Activated CD8-positive, alpha-beta memory T cell treated with anti-CD3 and anti-CD28 coated beads, Interleukin-2, amount 50 U/mL, for 48 hours (primary cell): ENCODE measurements at places on chromosomes 6 and 20.

- DNase-seq = no peak
Observed at GRCh38 chr6:165654144-165654543, 8.9 kb downstream of the PDE10A start.

GRCh38 chr20:23156170-23156841 is 70.2 kb upstream of the CD93 start:
- DNase-seq = peak; percentile 43

GRCh38 chr20:4736875-4737274 is 15.2 kb downstream of the PRND start:
- DNase-seq = no peak

DNA sequence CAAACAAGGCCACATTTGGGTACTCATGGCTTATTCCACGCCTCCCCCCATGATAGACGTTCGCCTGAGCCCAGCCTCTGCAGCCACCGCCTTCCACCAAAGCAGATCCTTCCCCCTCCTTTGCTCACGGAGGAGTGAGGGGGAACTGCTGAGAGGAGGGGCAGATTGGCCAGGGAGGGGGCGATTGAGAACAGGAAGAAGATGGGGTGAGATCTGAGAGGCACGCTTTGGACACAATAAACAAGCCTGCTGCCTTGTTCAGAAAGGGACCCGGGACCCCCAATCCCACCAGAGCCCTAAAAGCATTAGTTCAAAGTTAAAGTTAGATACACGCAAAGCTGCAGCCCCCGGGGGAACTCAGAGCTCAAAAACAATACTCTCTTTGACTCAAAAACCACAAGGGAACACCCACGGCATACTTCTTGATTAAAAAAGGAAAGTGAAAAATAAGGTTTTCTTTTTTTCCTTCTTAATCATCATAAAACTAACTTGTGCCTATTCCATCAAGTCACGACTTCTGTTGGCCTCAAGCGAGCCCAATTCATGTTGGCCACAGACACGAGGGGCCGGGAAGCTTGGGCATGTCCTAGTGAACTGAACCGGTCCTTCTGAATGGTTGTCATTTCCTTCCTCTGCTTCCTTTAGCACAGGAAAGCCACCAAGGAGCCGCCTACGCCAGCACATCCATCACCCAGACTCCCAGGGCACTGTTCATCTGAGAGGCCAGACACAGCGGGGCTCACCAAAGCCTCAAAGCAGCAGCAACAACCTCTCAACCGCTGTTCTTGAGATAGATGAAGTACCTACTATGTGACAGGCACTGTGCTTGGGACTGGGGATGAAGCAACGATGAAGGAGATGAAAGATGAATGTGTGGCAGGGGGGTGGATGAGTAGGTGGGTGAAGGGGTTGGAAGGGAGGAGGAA is 44.7 kb downstream of the NFATC2 start:
- DNase-seq = peak; percentile 81

GRCh38 chr20:36408219-36408618 is 102.1 kb downstream of the DLGAP4 start:
- DNase-seq = no peak

GRCh38 chr6:126002755-126003679 is 16.7 kb downstream of the TRMT11 start:
- DNase-seq = no peak

DNA sequence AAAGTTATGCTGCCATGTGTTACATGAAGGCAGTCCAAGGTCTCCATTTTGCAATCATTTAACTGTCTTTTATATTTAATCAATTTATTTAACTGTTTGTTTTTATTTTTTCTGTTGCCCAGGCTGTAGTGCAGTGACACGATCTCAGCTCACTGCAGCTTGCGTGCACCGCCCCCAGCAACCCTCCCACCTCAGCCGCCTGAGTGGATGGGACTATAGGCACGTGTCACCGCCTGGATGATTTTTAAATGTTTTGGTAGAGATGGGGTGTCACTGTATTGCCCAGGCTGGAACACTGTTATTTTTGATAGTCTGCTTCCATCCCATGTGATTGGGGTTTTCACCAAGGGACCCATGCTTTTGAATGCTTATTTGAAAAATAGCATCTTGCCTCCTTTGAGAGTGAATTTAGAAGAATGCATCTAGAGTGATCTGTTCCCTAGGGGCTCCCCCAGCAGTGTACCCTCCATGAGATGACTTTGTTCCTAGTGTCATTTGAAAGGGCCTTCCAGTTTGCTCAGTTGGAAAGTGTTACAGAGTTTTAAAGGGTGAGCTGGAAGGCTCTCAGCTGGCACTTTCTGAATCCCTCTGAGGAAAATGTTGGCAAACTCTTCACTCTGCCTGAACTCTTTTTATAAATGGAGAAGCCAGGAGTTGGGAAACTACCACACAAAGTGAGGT is 143.4 kb downstream of the JARID2 start:
- no peak for DNase-seq

GRCh38 chr20:37276494-37277252 is 12.8 kb upstream of the MANBAL start:
- DNase-seq = no peak

GRCh38 chr6:83615025-83615999 is 93.6 kb downstream of the SNAP91 start:
- DNase-seq = no peak

DNA sequence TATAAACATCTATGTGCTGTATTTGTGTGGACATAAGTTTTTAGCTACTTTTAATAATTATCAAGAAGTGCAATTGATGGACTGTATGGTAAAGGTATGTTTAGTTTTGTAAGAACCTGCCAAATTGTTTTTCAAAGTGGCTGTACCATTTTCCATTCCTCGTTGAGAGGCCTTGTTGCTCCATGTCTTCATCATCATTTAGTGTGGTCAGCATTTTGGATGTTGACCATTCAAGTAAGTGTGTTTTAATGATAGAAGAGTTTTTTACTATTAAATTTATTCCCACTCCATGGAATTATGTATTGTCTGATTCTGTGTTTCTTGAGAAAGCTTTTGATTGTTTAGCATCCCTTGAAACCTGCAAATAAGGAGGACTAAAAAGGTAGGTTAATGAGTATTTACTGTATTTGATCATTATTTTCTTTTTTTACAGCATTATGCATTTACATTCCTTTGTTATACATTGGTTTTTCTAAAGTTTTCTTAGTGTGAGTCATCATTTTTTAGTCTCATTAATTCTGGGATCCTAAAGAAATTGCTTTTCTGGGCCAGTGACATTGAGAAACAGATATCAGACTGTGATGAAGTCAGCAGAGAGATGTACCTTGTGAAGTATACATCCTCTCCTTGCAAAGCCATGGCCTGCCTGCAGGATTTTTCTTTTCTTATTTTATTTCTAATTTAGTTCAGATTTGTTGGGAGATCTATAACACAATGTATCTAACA is 312.8 kb upstream of the PTCHD4 start:
- DNase-seq = no peak

- DNase-seq = no peak
Observed at GRCh38 chr20:8720089-8720488, 348.8 kb upstream of the PLCB4 start.
